ENCODE measurements at places on chromosomes 7 and 10.

- no peak for DNase-seq
Observed at GRCh38 chr7:47580175-47580706, 1.7 kb downstream of the TNS3 start.

GRCh38 chr10:30088178-30088577 lies 28.8 kb upstream of the JCAD start:
- DNase-seq: no peak

DNA sequence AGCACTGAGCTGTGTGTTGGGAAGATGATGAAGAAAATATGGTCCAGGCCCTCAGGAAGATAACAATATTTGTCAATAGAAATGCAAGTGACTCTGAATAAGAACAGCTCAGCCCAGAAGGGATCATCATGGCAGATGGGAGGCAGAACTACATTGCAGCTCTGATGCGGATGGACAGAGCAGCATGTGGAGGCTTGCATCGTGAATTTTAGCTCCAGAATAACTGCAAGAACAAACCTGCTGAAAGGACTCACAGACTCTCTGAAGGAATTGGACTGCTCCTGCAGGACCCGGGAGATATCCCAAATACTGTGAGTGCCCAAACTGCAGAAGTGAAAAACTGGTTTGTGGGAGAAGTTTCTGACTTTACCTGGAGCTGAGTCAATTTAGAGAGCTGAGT lies 80.6 kb upstream of the LAMB4 start:
- DNase-seq: no peak

- DNase-seq: no peak
Observed at GRCh38 chr7:29977886-29978651, 11.5 kb downstream of the SCRN1 start.

DNA sequence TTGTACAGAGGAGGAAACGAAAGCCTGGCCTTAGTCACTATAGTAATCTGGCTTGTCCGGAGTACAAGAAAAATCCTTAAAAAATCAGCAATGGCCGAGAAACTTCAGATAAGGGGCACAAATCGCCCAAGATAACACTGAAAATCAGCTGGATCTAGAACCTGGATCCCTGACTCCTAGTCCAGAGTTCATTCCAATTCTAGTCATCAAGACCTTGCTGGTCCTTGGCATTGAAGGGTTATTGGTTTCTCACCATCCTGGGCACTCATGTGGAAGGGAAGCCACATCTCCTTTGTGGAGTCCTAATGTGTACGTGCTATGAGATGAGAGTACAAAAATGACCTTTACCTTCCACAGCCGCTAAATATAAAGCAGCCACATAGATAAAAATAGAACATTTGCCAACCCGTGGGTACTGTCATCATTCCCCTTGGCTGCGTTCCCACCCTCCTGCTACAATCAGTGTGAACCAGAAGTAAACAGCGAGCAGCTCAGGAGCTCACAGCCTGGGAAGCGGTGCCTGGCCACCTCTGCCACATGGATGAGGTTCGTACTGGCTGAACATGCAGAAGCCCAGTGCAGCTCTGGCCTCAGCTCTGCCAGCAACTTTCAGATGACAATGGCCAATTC lies 116.0 kb upstream of the PDLIM1 start:
- DNase-seq: no peak

GRCh38 chr7:83850125-83850524 lies 201.2 kb upstream of the SEMA3E start:
- no peak for DNase-seq

DNA sequence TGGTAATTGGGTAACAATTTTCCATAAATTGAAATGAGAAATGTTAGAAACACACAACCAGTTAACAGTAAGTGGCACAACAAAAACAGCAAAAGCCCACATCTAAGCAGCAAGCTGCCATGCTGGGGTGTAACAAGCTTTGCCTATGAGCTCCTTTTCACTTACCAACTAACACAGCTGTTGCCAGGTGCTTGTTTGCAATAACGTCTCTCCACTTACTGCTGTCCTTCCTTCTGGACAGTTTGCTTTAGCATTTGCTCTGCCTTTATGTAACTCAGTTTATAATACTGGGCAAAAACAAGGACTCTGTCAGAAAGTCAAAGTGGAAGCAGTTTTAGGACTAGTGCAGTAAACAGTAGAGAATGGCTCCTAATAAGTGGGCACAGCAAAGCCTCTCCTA lies 740.9 kb downstream of the POM121L12 start:
- no peak for DNase-seq

DNA sequence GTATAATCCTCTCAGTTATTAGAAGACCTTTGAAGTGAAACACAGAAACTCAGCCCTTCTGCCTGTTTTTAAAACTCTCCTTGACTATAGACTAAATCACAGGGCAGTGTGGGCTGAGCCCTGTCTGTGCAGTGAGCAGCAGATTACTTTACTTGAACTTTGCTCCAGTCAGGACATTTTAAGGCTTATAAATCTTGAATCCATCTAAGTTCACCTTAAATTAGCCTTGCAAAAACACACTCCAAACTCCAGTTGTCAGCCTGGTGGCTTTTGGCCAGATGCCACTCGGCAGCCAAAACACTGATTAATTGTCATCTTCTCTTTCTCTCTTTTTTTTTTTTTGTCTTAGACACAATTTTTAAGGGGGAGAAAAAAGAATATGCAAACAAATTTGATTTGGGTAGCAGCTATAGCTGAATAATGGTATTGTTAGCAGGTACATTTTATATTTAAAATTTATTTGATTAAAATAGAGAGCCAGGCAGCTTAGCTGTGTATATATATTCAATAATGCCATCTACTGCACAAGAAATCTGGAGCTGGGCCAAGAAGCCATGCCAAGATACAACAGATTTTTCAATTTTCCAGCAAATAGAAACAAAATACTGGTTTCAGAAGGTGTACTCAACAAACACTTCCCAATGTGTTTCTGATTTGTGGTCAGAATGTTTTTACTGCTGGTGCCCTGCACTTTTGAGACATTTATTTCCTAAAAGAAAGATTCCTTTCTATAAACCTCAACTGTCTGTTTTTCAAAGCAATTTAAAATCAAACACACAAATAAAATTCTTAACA lies 247.7 kb downstream of the TFEC start:
- DNase-seq: no peak

GRCh38 chr7:32094516-32094915 lies 24.3 kb upstream of the PDE1C start:
- no peak for DNase-seq

GRCh38 chr10:70772627-70773026 lies 12.6 kb downstream of the TBATA start:
- DNase-seq: no peak

DNA sequence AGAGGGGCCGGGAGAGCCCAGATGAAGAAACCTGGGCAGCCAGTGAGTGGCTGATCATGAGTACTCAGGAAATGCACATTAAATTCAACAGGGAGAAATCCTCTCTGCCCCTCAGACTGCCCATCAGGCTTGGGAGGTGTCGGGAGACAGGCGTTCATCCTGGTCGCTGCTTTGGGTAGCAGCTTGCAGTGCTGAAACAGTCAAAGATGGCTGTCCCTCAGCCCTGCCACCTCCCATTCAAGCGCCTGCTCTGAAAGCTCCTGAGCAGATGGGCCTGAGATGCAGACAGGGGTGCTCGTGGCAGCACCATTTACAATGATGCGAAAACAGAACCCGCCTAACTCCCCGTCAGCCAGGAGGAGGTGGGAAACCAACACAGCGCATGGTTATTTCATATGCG lies 3.6 kb upstream of the JAKMIP3 start:
- DNase-seq: no peak

DNA sequence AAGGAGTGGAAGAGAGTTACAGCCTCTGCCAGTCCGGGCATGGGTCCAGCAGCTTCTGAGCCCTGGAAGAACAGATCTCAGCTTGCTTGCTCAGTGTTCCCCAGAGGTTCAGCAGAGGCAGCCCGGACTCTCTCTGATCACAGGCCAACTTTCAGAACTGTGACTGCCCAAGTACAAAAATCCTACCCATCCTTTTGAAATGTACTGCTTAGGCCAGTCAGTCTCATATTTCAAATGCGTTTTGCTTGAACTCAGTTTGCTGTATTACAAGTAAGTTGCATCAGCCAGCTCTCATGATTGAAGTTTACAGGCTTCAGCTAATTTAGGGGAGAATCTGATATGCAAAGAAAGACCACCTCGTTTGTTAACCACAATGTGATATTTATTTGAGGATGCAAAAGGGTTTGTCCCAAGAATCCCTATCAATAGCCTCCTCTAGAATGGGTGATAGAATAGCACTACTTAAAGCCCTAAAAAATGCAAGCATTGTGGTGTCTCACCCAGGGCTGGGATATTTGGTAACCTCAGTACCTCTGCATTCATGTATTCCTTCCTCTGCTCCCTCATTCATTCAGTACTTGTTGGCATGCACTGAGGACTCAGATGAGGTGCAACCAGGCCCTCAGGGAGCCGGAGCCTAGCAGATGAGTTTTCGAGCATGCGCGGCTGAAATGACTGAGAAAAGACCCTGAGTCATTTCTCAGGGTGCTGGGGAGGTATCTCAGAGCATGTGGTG lies 7.0 kb downstream of the AIMP2 start:
- no peak for DNase-seq

GRCh38 chr10:80371467-80371866 lies 14.9 kb downstream of the DYDC2 start:
- no peak for DNase-seq

DNA sequence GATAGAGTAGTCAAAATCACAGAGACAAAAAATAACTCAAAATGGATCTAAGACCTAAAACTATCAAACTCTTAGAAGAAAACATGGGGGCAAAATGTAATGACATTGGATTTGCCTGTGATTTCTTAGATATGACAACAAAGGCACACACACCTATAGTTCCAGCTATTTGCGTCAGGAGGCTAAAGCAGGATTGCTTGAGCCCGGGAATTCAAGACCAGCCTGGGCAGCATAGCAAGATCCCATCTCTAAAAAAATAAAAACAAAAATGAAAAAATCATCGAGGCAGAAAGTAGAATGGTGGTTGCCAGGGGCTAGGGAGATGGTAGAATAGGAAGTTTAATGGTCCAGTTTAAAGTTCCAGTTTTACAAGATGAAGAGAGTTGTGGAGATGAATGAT lies 113.3 kb downstream of the NRF1 start:
- no peak for DNase-seq

DNA sequence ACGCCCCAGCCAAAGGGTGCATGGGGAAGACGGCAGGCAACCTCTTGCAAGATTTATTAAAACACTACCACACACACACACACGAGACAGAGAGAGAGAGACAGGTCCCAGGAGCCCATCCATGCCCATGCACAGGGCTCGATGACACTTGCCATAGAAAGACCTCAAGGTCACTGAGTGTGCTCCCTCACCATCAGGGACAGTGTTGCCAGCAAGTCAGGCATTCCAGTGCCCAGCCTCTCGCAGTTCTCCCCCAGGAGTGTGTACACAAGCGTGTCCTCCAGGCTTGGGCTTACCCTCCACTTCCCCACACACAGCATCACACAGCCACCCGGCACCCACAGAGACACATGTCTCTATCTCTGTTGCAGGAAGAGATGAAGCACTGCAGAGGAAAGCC lies 46.8 kb upstream of the SLF2 start:
- no peak for DNase-seq

DNA sequence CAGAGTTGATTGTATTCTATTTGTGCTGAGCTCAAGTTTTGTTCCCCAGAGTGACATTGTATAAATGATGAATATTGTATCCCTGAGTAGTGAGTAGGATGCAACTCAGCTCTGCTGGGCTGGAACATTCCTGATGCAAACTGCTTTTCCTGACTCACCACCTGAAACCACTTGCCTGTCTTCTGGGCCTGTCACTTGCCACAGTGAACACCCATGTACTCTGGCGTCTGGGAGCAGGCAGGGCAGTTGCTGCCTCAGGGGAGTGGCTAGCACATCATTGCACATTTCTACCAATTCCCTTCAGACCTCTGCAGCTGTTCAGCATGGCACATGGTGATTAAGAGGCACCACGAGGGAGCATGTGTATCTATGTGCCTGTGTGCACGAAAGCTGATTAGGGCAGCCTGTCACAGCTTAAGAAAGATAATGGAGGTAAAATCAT lies 157.3 kb downstream of the SND1 start:
- DNase-seq: no peak

DNA sequence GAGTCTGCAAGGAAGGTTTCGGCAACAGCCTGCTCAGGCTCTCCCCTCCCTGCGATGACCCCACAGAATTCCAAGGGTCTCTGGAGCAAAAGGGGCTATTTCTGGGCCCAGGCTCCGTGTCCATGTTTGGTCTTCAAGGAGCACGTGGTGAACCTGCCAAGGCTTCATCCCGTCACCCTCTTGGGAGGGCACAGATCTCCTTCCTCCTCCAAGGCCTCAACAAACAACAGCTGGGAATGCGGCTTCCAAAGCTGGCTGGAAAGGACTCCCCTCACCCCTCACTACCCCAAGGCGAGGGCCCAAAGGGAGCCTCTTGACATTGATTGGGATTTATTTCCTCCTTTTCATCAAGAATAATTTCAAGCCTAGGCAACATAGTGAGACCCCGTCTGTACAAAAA lies 14.0 kb upstream of the KPNA7 start:
- no peak for DNase-seq

DNA sequence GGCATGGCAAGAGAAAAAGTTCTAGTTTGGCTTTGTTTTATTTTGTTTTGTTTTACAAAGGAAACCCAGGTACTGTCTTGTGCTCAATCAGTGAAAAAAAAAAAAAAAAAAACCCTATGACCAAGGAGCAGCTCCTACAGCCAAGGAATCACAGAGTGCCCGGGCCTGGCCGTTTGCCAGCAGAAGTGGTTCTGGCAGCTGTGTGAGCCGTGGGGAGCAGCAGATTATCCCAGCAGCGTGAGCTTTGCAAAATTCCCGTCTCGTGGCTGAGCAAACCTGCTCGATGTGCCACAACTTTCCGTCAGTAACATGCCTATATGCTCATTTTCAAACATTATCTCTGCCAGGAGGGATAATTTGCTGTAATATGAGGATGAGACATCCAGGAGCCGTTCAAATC lies 293.7 kb downstream of the POU6F2 start:
- no peak for DNase-seq

DNA sequence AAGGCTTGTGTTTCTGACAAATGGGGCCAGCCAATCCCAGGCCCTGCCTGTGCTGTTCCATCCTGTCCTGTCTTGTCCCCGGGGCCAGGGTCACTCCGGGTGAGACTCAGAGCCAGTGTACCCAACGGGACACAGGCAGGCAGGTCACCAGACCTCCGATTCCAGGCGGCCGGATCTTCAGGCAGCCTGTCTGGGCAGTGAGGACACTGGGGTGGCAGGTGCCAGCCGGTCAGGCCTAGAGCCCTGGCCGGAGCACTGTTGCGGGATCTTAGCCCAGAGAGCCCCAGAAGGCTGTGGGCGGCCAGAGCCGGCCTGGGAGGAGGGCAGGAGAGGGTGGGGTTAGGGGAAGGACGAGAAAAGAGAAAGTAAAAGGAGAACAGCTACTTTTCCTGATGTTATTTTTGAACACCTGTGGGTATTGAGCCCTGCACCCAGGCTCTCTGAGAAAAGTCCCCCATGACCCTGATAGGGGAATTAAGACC lies 134.3 kb upstream of the TNRC18 start:
- DNase-seq: no peak

All from CD4-positive, alpha-beta T cell treated with Interleukin-4 for 4 hours (primary cell).